Hippocampal formation (tissue), 2 donors: ENCODE measurements at places on chromosomes 4 and X.

DNA sequence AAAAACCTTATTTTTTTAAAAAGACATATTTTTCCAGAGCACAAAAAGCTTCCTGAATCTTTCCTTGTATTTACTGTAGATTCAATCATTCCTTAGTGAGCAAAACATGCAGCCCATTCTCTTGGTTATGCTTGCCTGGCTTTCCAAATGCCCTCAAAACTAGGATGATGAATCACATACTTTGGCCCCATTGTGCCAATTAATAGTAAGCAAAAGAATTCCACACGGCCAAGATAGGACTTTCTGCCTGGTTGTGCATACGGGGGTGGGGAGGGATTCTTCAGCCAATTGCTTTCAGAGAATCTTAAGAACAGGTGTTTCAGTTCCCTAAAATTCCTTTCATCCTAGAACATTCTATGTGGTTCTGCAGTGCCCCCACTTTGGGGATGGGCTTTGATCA is 7.0 kb downstream of the RAI2 start:
- DNase-seq: no peak

DNA sequence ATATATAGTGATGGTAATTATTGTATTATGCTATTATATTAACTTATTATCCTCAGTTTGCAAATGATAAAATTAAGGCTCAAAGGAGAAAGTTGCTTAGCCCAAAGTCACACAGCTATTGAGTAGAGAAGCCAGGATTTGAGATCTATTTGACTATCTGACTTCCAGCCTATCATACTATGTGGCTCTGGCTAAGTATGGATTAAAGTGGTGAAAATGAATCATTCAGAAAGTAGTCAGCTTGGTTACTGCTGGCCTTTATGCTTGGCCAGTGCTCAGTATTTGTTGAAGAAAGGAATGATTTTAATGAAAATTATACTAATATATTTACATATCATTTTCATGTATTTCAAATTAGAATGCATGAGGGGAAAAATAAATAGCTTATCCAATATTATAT is 219.8 kb downstream of the SHROOM3 start:
- DNase-seq: no peak

DNA sequence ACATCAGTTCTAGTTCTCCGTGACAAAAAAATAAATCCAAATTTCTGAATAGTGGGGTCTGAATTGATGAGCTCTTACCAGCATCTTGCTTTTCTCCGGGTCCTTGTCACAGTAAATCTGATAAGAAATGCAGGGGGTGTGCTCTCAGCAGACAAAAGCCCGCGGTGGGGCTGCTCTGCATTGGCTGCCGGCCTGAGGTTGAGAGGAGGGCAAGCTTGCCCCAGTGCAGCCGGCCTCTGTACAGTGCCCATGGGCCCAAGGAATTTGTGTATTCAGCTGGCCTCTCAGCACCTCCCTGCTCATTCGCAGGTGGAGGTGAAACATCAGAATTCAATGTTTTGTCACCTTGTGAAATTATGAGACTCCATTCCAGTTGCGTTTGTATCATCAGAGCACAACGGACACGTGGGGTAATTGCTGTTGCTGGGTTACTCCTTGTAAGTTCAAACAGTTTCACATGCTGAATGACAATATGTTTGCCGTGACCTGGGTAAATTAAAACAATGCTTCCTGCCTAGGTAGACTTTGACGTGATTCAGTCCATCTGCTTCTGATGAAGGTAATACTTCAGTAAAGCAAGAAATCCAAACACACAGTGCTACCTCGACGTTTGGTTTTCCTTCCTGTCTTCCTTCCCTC is 596.4 kb downstream of the MID1IP1 start:
- no peak for DNase-seq

DNA sequence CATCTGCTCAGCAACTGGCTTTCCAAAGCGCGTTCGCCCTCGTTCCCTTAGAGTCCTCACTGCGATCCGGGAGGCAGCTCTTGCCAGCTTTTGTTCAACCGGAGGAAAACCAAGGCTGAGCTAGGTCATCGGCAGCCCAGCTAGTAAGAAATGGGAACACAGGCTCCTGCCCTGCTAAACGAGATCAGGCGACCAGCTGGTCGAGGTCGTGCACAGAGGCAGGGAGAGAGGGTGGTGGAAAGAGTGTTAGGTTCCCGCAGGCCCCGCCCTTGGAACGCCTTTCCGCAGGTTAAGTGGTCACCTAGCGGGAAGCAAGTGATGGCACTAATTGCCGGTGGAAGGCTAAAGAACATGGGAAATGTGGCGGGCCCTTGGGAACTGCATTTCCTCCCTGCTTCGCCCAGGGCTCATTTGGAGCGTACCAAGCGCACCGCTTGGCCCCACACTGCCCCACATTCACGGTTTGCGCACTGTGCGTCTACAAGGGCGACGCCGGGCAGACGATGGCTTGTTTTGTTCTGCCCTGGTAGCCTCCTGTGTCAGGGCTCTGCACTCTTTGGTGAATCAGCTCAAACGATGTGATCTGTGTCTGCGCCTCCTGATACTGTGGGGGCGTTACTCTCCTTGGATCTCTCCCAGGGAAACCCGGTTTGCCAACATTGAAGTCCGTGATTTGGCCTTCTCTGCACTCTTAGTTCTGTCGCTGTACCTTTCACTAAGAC is 7.2 kb upstream of the PRDM8 start:
- no peak for DNase-seq

DNA sequence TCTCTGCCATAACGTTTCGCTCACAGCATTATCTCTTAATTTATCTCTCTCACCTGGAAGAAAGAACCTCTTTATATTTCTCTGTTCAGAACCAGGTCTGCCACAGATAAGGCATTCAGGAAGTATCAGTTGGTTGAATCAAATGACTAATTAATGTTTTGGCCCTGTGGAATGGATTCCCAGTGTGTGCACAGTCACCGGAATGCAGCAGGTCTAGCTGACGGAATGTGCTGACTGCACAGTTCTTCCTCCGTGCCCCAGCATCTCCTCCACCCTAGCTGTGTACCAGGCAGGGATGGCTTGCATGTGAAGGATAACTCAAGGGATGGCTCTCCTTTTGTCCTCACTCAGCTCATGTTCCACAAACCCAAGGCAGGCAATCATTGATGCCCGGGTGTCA is 141.8 kb upstream of the MSX1 start:
- DNase-seq: no peak

DNA sequence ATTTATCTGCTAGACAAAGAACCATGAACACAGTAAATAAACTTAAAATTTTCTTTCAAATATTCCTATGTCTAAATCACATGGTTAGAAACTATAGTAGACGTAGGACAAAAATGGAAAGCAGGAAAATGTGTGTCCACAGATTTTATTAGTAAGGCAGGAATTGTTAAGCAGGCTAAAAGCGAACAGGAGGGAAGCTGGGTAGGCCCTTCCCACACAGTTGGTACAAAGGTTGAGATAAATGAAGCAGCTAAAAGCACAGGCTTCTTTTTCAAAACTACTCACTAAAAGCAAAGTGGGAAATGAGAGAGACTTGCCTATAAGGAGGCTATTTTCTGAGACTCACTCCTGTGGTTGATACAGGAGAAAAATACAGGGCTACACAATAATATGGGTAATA is 108.1 kb upstream of the PABPC4L start:
- DNase-seq: no peak

GRCh38 chr4:189022440-189023035 is 883.3 kb downstream of the TRIML1 start:
- DNase-seq: no peak

DNA sequence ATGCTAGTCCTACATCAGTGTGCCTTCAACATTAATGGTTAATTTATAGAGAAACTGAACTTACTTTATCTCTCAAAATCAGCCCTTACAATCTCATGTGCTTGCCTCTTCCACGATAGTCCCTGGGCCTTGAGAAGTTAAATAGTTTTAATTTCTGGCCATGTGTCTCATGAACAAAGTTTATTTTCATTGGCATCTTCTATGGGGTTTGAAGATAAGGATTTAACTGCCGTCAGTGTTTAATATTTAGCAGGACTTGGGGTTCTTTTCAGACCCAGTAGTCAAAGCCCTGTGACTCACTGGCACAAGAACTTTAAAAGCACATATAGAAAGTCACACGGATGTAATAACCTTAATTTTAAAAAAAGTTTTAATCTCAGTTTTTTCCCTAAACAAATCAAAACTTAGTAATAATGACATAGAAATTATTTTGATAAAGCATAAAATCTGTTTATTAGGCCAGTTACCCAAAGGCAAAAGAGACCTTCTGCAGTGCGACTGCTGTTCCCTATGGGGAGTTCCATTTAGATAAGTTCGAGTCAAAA is 10.1 kb upstream of the MPP1 start:
- no peak for DNase-seq
